ENCODE measurements at places on chromosomes 1 and 21.

DNA sequence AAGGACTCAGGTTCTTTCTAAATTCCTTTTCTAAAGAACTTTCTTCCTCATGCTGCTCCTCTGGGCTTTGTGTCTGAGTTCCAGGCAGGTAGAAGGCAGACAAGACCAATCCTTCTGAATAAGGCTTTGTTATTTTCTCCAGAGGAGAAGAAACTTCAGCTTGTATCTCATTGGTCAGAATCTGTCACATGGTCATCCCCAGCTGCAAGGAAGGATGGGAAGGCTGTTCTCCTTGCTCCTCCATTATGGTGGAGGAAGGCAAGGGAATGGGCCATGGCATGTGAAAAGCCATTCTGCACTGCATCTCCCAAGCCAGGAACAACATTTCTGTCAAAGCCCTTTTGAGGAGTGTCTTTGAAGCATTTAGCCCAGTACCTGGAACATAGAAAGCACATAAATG lies 50.6 kb upstream of the NTPCR start:
- no peak for DNase-seq

DNA sequence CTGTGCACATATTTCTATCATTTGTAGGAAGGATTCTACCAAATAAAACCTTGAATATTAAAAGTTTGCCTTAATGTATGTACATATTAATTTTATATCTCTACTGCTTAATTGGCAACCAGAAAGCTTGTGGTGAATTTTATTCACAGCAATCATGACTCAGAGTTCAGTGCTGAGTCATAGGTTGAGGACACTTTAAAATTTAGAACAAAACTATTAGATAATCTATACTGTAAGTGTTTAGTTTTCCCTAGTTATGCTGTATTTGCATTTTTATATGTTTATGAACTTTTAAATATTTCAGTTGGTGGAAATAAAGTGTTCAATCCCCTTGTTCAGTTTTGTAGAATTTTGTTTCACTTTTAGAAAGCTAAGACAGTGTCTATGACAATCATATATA lies 841.5 kb downstream of the KCNT2 start:
- DNase-seq = no peak

DNA sequence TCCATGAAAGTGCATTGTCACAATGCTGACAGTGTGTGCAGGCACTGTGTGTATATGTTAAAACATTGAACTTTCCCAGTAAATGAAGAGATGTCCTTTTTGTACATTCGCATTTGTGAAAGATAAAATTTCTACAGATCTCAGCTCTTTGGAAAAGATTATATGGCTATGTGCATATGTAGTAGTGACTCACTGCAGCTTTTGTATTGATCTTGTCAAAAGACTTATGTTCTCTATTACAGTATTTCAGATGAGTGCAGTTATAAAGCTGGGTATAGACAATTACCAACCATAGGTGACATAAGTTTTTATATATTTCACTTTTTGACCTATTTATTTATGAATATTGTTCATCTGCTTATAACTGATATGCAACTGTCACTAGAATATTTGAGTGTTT lies 212.6 kb downstream of the COL24A1 start:
- DNase-seq = no peak

GRCh38 chr1:81800695-81801650 lies at the start of gene ADGRL2:
TSS of gene ADGRL2 (plus strand) at chr1:81800934. CDS start at chr1:81836985, 36,051 bp downstream.
- DNase-seq = no peak

DNA sequence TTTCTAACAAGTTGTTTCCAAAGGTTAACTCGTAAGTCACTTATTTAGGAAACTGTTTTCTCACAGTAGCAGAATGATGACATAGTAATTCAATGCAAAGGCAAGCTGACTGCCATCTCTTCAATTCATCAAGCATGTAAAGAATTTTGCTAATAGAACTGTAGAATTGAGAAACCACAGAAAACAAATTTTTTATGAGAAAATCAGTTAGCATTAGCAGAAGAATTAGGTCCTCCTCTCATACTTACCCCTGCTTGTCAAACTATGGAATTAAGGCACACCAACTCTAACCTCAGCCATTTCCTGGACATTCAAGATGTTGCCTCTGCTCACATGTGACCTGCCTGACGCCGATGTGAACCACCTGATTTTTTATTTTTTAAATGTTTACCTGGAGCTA lies 115.2 kb downstream of the LRRC40 start:
- no peak for DNase-seq

DNA sequence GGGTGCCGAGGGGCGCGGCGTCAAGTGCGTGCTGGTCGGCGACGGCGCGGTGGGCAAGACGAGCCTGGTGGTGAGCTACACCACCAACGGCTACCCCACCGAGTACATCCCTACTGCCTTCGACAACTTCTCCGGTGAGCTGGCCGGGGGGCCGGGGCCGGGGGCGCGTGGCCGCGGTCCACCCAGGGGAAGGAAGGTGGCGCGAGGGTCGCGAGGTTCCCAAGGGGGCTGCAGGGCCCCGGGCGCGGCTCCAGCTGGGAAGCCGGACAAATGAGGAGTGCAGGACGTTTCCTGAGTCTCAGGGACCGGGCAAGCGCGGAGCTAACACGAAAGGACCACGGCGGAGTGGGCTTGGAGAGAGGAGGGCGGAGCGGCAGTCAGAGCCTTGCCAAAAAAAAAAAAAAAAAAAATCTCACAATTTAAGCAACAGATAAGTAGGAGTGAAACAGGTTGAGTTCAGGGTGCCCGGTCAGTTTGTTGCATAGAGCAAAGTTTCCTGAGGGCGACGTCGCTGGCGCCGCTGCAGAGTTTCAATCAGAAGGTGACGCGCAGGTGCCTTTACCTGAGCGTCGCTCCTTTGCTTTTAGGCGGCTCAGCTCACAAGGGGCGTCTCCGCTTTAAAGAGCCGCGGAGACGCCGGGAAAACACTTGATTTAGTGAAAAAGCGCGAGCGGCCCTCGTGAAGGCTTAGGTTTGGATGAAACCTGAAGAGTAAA lies 750 bp downstream of the RHOU start:
- no peak for DNase-seq

GRCh38 chr1:226406401-226406881 lies 1.5 kb downstream of the PARP1 start:
- no peak for DNase-seq

- no peak for DNase-seq
Measured at GRCh38 chr1:162131400-162132321, 62.2 kb downstream of the NOS1AP start.

GRCh38 chr21:36030581-36031189 lies 29.6 kb downstream of the SETD4 start:
- DNase-seq = no peak

DNA sequence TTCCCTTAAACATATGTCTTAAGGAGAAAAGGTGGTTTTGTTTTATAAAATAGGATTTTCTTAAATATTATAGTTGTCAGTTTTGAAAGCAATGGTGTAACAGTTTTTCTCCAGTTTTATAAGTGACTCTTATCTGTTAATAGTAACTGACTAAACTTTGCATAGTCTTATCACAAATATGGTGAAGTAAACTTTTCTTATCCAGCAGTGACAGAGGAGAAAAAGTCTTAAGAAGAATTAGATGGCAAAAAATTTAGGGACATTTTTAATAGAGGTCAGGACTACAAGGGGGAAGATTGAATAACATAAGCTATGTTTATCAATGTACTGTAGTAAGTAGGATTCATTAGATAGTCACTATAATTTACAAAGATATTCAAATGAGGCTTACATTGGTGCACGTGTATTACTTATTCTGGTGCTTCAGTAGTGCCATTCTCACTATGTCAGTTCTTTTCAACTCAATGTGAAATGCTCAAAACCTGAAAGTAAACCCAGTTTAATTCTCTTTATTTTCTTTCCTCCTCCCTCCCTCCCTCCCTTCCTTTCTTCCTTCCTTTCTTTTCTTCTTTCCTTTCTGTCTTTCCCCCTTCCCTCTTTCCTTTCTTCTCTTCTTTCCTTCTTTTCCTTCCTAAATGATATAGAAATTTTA lies 26.1 kb downstream of the F3 start:
- DNase-seq = no peak

GRCh38 chr1:115838431-115839028 lies 2.4 kb downstream of the NHLH2 start:
- DNase-seq = no peak

DNA sequence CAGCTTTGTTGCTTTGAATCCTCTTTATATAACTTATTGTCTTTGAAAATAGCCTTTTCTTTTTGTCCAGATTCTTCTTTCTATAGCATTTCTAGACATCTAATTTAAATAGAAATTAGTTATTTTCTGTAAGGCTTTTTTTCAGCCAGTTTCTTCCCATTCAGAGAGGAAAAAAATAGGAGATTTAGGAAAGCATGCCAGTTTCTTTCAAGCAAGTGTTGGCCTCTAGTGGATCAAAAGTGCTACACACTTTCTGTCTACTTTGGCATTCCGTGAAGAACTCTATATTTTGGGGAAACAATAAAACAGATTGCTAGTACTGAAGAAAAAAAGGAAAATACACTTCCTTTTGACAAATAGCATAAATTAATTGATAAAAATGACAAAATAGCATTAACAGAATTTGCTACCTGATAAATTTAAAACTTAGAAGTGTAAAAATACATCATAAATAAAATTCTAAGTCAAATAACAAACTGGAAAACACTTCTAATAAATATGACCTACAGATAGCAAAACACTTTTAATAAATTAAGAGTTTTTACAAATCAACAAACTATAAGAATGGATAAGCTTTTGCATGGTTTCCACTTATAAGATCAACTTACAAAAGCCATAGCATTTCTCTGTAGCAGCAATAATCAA lies 13.1 kb upstream of the EXO1 start:
- no peak for DNase-seq

DNA sequence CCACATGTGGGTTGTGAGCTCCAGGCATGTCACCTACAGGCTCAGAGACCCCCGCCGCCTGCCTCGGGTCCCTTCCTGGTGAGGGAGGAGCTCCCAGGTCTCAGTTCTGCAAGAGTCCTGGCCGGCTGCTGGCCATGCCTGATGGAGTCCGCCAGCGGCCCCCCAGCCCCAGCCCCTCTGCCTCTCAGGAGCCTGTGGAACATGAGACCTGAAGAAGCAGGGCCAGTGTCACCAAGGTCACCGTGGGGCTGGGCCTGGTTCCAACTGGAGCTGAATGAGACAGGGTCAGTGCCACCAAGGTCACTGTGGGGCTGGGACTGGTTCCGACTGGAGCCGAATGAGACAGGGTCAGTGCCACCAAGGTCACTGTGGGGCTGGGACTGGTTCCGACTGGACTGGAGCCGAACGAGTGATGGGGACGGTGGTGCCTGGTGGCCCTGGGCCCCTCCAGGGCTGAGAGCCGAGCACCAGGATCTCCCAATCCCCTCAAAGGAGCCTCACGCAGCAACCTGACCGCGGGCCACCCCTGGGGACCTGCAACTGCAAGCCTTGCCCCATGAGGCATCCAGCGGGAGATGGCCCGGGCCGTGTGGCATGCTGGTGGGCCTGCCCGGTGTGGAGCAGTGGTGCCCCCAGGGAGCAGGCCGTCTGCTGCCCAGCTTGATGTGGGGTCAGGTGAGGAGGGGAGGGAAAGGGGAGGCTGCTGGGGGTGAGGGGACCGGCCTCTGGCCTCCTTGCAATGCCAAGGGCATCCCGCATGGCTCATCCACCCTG lies 14.5 kb upstream of the PTTG1IP start:
- DNase-seq = no peak

GRCh38 chr1:209733409-209734192 lies 22.3 kb upstream of the TRAF3IP3 start:
- no peak for DNase-seq

- DNase-seq = no peak
Measured at GRCh38 chr21:30249936-30250335, 32.8 kb downstream of the KRTAP24-1 start.

GRCh38 chr1:95509989-95510388 lies 276.0 kb downstream of the RWDD3 start:
- DNase-seq = no peak

DNA sequence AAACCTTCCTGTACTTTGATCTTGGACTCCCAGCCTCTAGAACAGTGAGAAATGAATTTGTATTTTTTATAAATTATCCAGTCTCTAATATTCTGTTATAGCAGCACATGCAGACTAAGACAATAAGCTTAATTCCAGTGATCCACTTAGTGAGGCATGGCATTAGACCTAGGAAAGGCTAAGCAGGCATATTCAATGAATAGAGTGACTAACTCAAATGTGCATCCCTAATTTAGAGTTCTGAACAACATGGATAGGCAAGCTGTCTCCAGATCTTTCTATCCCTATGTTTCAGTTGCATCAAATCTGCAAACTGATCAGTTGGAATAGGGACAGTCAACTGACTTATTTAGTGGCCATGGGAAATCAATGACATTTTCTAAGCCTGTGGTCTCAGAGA lies 4.3 kb upstream of the ERICH3 start:
- DNase-seq = no peak
